ENCODE measurements at places on chromosomes 11 and 22.

- no peak for DNase-seq
These were observed 23.5 kb downstream of the OTUB1 start for GRCh38 chr11:64009710-64010109.

DNA sequence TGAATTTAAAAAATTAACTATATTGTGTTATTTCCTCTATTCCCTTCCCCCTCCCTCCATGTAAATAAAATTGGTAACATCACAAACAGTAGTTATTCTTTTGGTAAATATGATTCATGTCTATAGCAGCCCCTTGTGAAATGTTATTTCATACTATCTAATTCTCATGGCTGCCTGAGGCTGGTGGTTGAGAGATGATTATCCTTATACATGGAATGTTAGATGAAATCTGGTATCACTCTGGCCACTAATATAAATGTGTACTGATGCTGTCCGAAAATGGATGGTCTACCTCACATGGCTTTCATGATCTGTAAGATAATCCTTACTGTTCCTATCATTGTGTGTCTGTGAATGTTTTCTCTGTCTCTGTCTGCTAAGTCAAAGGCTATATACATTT, 25.0 kb upstream of the EXPH5 start:
- no peak for DNase-seq

- DNase-seq: no peak
These were observed 74.6 kb upstream of the GAL start for GRCh38 chr11:68609761-68610160.

DNA sequence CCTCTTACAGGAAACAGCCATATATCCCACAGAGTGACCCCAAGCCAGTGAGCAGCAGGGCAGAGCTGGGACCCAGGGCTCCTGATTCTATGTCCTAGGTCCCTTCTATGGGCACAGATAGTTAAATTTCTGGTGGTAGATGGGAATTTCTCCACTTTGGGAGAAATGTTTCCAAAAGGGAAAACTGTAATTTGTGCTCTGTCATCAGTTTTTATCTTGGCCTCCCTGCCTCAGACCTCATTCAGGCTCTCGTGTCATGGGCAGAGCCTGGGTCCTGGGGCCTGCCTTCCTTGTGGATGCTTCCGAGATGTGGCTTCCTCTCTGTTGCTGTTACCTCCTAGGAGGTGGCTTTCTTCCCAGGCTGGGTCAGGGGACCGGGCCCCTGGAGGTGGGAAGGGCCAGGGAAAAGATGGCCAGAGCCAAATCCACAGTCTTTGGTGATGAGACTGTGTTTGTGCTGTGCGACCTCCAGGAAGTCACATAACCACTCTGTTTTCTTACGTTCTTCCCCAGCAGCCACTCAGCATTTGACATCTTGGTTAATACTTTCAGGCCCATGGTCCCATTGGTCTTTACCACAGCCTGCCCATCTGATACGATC, 8.6 kb downstream of the LRRC32 start:
- DNase-seq: no peak

DNA sequence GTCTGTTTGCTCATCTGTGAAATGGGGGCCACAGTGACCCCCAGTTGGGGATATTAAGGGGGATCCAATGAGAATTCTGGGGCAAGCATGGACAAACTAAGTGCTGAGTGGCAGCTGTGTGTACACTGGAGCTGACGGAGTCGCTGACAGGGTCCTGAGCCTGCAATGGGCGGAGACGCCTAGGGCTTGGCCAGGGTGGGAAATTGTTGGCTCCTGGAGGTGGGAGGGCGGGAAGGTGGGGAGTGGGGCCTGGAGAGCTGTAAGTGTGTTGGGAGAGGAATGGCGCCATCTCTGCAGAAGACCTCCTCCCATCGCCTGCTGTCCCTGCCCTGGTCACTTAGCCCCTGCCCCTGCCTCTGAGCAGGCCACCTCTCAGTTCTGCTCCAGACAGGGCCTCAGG, 7.3 kb downstream of the CACNA1I start:
- DNase-seq: no peak

GRCh38 chr11:15865212-15865987, 490.9 kb downstream of the SOX6 start:
- DNase-seq: no peak

GRCh38 chr11:60528934-60529333, 13.7 kb downstream of the MS4A13 start:
- DNase-seq: no peak

- no peak for DNase-seq
These were observed 13.2 kb upstream of the USP18 start for GRCh38 chr22:18136563-18137320.

GRCh38 chr11:122405547-122406341, 249.8 kb upstream of the UBASH3B start:
- no peak for DNase-seq

- no peak for DNase-seq
These were observed 189.6 kb upstream of the E2F8 start for GRCh38 chr11:19430346-19430745.

GRCh38 chr11:125950696-125951651, 5.1 kb downstream of the VSIG10L2 start:
- no peak for DNase-seq

DNA sequence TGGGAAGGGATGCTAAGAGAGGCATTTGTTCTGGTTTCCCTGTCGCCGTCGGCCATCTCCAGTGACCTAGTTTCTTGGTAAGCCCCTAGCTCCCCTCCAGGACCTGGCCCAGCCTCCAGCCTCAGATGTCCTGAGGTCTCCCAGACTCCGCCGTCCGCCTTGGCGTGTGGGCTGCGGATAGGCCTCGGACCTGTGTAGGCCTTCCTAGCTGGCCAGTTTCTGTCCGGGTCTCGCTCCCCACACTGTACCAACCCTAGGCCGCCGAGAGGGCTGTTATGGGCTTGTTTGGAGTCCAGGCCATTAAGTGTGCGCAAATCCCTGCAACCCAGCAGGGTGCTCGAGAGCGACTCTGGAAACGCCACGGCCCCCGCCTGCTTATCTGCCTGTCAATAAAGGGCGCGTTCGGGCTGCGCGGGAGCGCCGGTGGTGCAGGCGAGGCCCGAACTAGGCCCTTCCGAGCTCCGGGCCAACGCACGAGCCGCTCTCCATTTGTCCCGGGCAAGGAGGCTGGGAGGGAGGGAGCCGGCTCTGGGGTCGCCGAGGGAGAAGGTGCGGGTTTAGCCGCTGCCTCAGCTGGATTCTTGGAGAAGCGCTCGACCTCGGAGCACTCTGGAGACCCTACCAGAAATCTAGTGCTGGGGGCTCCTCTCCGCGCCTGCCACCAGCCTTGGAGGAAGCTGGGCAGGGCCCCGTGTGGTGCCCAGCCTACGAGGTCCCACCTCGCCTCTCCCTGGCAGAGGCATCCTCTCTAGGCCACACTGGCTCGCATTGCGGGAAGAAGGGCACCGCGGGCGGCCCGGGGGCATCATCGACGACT, 8.7 kb upstream of the PAX6 start:
- no peak for DNase-seq

DNA sequence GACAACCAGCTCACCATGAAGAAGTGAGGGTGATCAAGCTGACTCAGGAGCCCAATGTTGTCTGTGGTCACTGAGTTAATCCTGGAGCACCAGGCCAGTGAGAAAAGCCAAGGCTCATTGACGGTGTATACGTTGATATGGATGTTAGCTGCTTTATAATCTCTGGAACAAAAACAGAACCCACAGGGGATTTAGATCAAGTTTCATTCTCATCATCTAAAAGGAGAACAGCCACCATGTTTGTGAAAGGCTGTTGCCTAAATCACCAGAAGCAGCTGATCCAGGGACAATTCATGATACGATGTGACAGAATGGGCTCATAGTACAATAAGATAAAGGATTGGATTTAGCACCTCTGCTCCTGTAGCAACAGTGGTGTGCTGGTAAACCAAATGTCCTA, 68.5 kb downstream of the GDPD4 start:
- no peak for DNase-seq

- DNase-seq: no peak
These were observed 10.5 kb upstream of the ZBED5 start for GRCh38 chr11:10868352-10868751.

GRCh38 chr22:35226958-35227647, 30.2 kb upstream of the HMGXB4 start:
- DNase-seq: no peak

- no peak for DNase-seq
These were observed 64.2 kb upstream of the ADA2 start for GRCh38 chr22:17283423-17283822.

GRCh38 chr11:72744474-72744873, 7.7 kb downstream of the ARAP1 start:
- no peak for DNase-seq

- DNase-seq: no peak
These were observed 351.4 kb upstream of the LUZP2 start for GRCh38 chr11:24145411-24145810.

GRCh38 chr11:130705670-130706421, 210.4 kb downstream of the SNX19 start:
- DNase-seq: no peak

GRCh38 chr22:43356881-43357280, 13.7 kb upstream of the SCUBE1 start:
- DNase-seq: no peak

- no peak for DNase-seq
These were observed 18.2 kb downstream of the ADM start for GRCh38 chr11:10322830-10323792.

DNA sequence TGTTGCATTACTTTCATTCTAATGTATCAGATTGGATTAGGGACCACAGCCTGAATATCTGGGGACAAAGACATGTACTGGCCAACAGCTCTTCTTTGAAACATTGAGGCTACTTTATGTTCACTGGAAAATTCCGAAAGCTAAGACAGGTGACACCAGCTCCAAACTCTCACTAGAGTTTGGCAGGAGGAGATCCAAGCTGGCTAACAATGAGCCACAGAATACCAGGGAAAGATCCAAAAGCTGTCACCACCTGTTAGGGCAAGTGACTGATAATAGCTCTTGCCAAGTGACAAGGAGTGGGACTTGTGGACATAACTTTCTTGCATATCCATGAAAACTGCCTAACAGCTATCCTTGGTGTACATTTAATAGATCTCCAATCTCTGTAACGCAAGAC, 333.3 kb downstream of the TTC28 start:
- DNase-seq: no peak

GRCh38 chr11:95487391-95487790, 256.4 kb upstream of the SESN3 start:
- no peak for DNase-seq

DNA sequence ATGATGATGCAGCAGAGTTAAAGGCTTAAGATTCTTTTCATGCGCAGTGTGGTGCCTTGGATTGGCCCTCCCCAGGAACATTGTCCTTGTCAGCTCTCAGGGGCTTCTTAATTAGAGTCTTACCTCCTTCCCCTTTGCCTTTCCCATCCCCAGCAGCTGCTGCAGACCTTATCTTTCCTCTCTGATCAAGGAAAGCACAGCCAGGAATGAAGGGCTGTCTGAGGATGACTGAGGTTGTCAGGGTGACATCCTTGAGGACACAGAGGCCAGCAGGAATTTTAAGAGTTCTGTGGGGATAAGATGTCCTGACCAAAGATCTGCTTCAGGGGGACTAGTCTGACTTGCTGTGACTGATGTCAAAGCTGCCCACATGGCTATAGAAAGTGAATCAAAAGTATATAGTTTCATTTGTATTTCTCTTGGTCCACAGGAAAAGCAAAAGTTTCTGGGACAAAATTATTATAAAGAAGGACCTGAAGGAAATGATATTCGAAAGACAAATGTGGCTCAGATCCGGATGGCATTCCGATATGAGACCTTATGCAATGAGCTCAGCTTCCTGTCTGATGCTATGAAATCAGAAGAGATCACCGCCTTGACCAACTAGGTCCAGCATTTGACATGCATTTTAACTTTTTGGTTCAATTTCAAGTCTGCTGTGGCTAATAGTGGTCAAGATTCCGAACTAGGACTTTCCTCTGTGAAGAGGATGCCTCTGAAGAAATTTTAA, 35.5 kb downstream of the RNF141 start:
- DNase-seq: no peak

DNA sequence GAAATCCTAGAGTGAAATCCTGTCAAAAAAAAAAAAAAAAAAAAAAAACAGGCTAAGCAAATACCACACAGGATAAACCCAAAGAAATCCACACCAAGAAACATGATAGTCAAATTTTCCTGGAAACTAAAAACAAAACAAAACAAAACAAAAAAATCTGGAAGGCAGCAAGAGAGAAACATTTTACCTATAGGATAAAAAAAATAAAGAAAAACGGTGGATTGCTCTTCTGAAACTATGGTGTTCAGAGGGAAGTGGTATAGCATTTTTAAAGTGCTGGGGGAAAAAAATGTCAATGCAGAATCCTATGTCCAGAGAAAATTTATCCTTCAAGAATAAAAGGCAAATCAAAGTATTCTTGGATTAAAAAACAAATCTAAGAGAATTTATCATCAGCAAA, 41.6 kb upstream of the CBX7 start:
- DNase-seq: no peak

GRCh38 chr11:78549624-78550409, 24.8 kb downstream of the NARS2 start:
- no peak for DNase-seq

DNA sequence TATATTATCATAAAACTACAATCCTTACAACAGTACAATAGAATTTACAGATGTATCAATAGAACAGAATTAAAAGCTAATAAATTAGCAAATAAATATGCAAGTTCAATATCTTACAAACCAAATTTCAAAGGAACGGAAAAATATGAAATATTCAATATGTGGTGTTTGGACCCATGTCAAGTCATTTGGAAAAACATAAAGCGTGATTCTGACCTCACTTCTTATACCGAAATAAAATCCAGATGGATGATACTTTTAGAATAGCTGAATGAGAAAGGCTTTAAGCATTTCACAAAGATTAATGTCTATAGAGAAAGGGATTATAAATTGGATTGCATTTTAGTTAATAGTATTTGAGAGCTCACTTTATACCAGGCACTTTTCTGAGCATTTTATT, 92.8 kb upstream of the TEAD1 start:
- no peak for DNase-seq

DNA sequence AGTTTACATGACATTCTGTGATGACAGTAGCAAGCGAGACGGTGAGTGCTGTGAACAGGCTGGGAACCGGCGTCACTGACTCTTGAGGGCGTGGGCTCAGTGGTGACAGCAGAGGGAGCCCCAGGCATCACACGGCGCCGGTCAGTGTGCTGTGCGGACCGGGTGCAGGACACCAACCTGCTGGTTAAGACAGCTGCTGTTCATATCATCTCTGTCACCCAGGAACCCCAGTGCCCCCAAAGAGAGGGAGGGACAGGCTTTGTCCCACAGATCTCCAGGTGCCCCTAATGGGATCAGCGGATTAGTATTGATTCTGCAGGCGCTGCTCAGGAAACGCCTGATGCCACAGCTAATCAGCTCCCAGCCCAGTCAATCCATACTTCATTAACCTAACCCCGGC, 18.4 kb downstream of the B3GAT1 start:
- DNase-seq: no peak

DNA sequence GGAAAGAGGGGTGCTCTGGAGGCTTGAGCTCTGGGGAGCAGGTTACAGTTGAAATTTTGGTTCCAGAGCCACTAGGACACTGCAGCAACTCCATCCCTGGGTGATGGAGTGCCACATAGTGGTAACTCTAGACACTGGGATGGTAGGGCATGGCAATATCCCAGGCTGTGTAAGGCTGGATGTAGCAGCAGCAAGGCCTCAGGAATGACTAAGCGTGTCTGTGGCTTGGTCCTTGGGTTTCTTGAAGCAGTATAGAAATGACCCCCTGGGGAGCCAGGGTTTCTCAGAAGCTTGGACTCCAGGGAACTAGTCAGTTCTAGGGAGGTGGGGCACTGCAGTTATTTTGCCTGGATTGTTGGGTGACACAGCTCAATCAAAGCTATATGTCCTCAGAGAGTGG, 8.1 kb downstream of the MS4A4A start:
- no peak for DNase-seq

GRCh38 chr22:34801221-34801620, 264.7 kb upstream of the ISX start:
- no peak for DNase-seq
